ENCODE measurements at places on chromosomes 12 and 14.

- DNase-seq, result no peak
These were observed 474 bp upstream of the CIT start for GRCh38 chr12:119877639-119877948.

GRCh38 chr12:10247436-10248058, 34.9 kb downstream of the GABARAPL1 start:
- DNase-seq, result no peak

- no peak for DNase-seq
These were observed 57.3 kb upstream of the ELK3 start for GRCh38 chr12:96136725-96137378.

DNA sequence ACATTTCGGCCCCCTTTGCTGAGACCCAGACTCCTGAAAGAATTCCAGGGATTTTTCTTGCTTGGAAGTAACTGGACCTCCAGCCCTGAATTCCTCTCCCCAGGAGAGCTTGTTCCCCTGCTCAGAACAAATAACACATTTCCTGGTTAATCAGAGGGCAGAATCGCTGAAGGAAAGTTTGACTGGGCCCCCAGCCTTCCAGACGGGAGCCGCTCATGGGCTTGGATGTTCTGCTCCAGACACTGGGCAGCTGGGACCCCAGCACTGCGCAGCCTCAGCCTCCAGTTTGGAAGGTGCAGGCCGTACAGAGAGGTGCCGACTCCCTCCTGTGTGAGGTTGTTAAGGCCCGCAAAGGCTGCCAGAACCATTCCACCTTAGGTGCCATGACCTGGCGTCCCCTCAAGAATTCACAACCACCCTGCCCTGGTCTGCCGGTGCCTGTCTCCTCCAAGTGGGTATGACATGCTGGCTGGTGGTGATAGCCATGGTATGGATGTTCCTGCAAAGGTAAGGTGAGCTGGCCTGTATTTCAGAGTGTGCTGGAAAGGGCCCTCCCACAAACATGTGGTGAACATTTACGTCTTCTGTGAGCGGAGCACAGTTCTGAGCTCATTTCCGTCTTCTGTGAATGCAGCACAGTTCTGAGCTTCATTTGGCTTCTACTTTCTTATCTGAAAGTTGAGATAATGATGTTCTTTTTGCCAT, 5.1 kb upstream of the LTBP2 start:
- DNase-seq, result no peak

DNA sequence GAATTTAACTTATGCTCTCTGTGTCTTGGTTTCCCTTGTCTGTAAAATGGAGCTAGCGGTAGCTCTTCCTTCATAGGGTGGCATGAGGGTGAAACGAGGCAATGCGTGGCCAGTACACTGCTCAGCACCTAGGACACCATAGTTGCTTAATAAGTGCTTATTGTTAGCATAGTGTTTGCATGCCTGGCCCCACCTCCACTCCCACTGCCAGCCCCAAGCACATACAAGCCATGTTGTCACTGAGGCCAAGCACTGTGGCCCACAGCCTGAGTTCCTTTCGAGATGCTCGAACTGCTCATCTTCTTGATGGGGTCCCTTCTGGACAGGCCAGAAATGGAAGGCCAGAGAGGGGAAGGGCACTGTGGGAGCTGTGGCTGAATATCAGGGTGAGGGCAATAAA, 839 bp downstream of the FICD start:
- no peak for DNase-seq

DNA sequence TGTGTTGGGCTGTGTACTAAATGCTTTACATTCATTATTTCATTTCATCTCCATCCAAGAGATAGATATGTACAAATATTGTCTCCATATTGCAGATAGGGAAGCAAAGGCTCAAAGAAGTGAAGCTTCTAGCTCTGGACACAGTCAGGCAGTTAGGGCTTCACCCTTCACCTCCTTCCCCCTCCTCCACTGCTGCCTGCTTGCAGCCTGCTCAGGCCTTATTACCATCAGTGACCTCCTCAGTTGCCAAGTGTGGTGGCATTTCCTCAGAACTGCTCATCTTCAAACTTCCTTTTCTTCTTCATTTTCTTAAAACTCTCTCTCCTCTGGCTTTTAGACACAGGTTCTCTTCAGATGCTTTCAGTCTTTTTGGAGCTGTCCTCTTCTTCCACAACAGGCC, 4.7 kb upstream of the GPATCH2L start:
- DNase-seq, result no peak

Data from CD4-positive, alpha-beta T cell treated with Interleukin-15 for 1 hour (primary cell).